ENCODE measurements at places on chromosomes 2 and 18.

DNA sequence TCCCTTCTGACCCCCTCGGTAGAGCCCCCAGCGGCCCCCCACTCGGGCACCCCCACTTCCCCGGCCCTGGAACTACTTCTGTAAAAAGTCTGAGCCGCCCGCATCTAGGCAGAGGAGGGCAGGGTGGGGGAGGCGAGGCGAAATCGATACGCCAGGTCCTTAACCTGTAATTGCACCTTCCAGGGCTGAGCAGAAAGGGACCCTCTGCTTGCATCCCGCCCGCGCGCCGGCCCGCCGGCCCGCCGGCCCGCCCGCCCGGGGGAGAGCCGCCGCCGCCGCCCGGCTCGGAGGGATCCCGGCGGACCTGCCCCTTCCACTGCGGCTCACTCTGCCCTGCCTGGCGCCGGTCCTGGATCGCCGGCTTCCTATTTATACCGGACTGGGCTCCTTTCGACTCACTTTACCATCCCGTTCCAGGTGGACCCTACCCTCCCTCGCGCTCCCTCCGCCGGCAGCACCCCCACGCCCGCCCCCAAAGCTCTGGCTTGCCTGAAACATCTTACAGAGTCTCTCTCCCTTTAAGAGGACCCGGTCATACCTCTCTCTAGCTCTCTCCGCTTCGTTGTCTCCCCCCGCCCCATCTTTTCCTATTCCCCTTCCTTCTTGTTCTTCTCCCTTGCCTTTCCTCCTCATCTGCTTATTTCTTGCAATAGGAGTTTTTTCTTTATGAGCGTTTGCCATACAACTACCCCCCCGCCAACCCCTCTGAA lies 797 bp downstream of the KLHL14 start:
- H3K4me1 ChIP-seq, result peaks cover 6% of the 10 kb centered on the region
- no peak overlapping the region for H3K27ac ChIP-seq
- no peaks in the 10 kb centered on the region for H3K36me3 ChIP-seq
- H3K4me3 ChIP-seq, result peak overlapping the region; percentile 60

GRCh38 chr2:176525086-176525485 lies 255.8 kb downstream of the MTX2 start:
- H3K36me3 ChIP-seq, result no peaks in the 10 kb centered on the region
- H3K4me1 ChIP-seq, result no peaks in the 10 kb centered on the region
- H3K4me3 ChIP-seq, result no peak overlapping the region

- no peak overlapping the region for H3K27ac ChIP-seq
- H3K4me3 ChIP-seq, result no peak overlapping the region
- H3K27me3 ChIP-seq, result no peaks in the 10 kb centered on the region
- H3K4me1 ChIP-seq, result no peaks in the 10 kb centered on the region
- no peaks in the 10 kb centered on the region for H3K36me3 ChIP-seq
- no peak for DNase-seq
Measured at GRCh38 chr2:57107353-57107752, 923.6 kb downstream of the CCDC85A start.

- no peaks in the 10 kb centered on the region for H3K36me3 ChIP-seq
- peaks cover 9% of the 10 kb centered on the region for H3K4me1 ChIP-seq
- no peak for DNase-seq
- H3K27me3 ChIP-seq, result peaks cover 11% of the 10 kb centered on the region
Measured at GRCh38 chr2:189175869-189176433, 3.6 kb downstream of the COL5A2 start.

GRCh38 chr18:32902568-32903330 lies 129.9 kb upstream of the KLHL14 start:
- no peak for DNase-seq
- no peak overlapping the region for H3K4me3 ChIP-seq
- H3K4me1 ChIP-seq, result no peaks in the 10 kb centered on the region
- H3K27me3 ChIP-seq, result no peaks in the 10 kb centered on the region

DNA sequence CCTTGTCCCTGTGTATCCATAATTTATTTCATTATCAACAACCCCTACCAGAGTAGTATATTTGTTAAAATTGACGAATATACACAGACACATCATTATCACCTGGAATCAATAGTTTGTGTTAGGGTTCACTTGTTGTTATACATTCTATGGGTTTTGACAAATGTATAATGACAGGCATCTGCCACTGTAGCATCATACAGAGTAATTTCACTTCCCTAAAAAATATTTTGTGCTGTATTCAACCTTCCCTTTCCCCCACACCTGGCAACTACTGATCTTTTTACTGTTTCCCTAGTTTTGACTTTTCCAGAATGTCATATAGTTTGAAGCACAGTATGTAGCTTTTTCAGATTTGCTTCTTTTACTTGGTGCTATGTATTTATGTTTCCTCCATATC lies 132.0 kb downstream of the ZNF804A start:
- H3K4me1 ChIP-seq, result no peaks in the 10 kb centered on the region
- H3K27ac ChIP-seq, result no peak overlapping the region
- no peak for DNase-seq
- no peaks in the 10 kb centered on the region for H3K36me3 ChIP-seq
- H3K27me3 ChIP-seq, result no peaks in the 10 kb centered on the region
